Spleen (tissue), 13 donors: ENCODE measurements at places on chromosomes 1 and 21. TPM values are rescaled to one million over a fixed set of nuclear protein-coding genes. Genes with fewer than 3 reads are reported as not detected.

DNA sequence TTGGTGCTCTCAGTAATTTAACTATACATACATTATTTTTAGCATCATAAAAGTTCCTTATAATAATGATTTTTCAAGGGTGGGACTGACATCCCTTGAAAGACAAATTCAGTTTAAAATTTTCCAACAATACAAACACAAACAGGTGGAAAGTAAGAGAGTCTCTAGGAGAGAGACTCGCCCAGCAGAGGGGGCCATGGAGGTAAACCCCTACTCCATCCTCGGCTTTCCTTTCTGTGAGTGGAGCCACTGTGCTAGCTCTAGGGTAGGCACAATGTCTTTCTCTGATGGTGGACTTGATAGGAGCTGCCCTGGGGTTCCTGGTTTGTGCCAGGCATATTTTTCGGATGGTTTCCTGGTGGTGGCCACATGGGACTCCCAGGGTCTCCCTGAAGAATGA is 8.3 kb downstream of the CSMD2 start:
- no peak for DNase-seq

DNA sequence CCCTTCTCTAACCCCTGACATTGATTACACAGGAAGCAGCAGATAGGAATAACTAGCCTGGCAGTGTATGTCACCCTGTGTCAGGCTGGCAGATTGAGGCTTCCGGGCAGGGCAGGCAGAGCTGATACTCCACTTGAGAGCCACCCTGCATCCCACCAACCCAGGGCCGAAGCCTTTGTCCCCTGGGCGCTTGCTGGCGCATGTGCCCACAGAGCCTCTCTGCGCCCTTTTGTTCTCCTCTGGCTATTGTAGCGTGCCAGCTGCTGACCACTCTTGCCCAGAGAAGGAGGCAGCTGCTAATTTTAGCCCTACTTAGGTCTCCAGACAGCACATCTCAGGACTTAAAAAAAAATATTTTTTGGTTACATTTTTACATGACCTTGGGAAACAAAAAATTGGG is 304.9 kb downstream of the HHAT start:
- DNase-seq: no peak

DNA sequence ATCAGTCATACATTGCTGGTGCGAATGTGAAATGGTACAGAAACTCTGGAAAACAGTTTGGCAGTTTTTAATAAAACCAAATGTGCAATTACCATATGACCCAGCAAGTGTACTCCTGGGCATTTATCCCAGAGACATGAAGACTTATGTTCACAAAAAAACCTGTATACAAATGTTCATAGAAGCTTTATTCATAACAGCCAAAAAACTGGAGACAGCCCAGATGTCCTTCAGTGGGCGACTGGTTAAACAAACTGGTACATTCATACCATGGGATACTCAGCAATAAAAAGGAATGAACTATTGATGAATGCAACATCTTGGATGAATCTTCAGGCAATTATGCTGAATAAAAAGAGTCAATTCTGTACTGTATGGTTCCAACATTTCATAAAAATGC is 97.8 kb downstream of the DTL start:
- DNase-seq: no peak

DNA sequence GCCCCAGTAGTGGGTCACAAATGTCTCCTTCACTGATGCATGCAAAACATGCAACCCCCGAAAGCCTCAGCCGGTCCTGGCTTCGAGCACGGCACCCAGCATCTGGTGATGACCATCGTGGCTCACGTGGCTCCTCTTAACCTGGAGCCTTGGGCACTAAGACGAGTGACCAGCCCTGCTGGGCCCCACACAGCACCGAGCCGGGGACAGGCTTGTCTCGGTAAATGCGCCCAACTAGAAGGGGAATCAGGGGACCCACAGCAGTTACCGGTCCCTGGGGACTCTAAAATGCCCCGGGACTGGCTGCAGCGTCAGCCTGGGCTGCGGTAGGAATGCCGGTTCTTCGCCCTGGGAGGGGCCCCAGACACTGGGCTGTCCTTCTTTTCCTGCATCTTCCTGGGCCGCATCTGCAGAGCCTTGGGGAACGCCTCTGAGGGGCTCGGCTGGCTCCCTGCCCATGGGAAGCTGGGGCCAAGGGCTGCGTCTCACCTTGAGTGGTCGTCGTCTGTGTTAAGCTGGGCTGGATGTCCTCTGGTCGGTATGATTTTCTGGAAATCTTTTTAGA is 13.1 kb upstream of the TTC34 start:
- no peak for DNase-seq

- DNase-seq: no peak
Measured at GRCh38 chr1:54200519-54200997, 591 bp downstream of the MRPL37 start.

DNA sequence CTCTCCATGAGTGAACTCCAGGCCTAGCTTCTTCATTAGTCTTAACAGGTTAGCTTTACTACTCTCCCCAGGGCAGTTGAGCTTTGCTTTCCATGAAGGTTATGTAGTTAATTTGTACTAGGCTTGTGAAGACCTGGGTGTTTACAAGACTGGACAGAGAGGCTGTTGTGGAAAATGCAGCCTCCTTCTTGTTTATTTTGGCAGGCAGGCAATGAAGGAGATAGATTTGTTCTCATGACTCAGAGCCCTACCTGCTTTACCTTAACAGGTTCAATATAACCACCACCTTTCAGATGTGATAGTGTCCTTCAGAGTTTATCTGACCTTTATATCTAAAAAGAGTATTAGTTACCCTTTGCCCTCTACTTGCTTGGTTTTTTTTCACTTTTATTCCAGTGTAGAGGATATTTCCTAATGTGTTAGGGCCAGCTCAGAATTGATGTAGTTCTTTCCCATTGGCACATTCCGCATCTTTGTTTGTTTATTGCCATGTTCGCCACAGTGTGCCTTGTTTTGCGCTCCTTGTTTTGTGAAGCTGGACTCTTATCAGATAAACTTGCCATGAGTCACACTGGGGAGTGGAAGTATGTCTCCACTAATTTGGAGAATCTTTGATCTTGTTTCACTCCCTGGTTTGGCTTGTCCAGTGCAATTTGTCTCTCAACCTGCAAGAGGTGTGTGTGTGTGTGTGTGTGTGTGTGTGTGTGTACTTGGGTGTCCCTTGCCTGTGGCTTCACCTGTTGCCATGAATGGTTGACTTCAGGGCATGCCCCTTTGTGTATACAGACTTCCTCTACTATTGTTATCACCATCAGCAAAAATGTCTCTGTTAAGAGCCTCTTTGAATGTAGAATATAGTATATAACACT is 87.4 kb upstream of the MACF1 start:
- no peak for DNase-seq

DNA sequence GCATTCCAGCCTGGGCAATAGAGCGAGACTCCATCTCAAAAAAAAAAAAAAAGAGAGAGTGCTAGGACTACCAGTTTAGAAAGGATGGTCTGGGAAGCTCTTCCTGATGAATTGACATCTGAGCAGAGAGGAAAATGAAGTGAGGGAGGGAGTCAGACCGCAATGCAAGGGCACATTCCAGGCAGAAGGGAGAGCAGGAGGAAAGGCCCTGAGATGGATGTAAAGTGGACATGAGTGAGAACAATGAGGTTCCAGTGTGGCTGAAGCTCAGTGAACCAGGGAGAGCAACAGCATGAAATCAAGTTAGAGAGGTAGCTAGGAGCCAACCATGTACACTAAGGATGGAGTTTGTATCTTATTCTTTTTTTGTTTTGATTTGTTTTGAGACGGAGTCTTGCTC is 55.9 kb upstream of the SPOCD1 start:
- no peak for DNase-seq

DNA sequence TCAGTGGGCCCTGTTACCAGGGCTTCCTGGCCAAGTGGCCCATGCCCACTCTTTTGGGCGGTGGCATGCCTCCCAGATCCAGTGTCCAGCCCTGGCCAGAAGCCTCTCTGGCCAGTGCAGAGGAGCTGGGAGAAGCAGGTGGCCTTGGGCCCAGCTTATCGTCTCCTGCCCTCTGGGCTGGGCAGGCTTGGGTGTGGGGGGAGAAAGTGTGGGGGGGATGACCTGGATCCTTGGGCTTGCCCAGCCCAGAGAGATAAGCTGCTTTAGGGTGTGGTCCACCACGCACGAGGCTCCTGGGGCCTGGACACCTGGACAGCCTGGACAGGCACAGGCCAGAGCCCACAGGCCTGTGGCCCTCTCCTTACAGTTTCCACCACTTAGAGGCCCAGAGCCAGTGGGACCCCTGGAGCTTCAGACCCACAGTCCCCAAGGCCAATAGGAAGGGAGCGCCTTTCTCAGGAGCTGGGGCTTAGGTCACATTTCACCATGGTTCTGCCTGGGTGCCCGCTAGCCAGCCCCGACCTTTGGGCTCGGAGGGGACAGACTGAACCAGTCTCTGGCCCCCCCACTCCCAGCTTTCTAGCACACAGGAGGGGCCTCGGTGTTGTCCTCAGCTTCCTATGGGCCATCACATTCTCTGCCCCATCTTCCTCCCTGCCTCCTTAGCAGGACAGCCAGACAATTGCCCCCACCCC is 1.8 kb downstream of the ESPN start:
- DNase-seq: no peak

GRCh38 chr1:225458222-225458631 is 30.4 kb upstream of the LBR start:
- DNase-seq: no peak

KIAA1614 gene
- 4.8 TPM for total RNA-seq

KCNA2 gene
- 0.65 TPM for total RNA-seq

KDF1 gene
- total RNA-seq: 1.7 TPM

SYCP1 gene
- not detected for total RNA-seq

REN gene
- total RNA-seq: not detected
